NCI-H1694 treated with DMSO at 0.1 percent for 48 hours (cell line): ENCODE measurements at places on chromosomes 3 and 15.

DNA sequence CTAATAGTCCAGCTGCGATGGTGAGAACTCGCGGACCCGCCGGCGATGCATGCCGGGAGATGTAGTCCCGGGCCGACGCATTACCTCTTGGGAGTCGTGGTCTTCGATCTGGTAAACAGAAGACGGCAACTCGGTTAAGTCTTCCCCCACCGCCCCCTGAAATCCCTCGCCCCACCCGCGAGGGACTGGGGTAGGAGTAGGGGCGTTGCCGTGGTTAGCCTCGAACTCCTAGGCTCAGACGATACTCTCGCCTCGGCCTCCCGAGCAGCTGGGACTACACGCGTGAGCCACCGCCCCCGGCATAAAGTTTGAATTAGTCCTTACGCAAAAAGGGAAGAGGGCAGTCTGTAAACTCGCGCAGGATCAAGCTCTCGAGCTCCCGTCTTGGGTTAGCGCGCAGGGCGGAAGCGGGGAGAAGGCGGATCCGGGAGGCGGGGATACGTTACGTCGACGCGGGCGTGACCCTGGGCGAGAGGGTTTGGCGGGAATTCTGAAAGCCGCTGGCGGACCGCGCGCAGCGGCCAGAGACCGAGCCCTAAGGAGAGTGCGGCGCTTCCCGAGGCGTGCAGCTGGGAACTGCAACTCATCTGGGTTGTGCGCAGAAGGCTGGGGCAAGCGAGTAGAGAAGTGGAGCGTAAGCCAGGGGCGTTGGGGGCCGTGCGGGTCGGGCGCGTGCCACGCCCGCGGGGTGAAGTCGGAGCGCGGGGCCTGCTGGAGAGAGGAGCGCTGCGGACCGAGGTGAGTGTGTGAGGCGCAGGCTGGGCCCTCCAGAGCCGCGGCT lies at the start of gene RAD51:
TSS of gene RAD51 (plus strand) at position 487 of the 781 bp plus-strand sequence. CDS start 3,585 bp downstream, outside the sequence.
- DNase-seq, result peak; percentile 75

- DNase-seq, result no peak
These were observed 21.0 kb upstream of the ATG7 start for GRCh38 chr3:11250902-11251806.

- no peak for DNase-seq
These were observed 33.0 kb downstream of the LSM3 start for GRCh38 chr3:14211621-14212020.

GRCh38 chr3:172519740-172520139 lies 3.5 kb downstream of the TNFSF10 start:
- DNase-seq, result no peak

DNA sequence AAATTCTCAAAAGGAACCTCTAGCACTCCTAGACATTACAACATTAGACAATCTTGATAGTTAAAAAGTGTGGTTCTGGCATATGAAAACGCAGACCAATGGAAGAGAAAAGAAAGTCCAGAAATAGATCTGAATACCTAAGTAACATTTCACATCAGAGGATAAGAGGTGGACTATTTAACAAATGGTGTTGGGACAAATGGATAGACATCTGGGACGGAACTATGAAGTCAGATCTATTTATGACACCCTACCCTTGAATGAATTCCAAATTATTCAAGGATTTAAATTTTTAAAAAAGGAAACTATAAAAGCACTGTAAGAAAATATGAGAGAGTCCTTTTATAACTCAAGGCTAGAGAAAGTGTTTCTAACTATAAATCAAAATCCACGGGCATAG lies 111.3 kb downstream of the SCN11A start:
- DNase-seq, result no peak

GRCh38 chr3:149654188-149654601 lies 3.6 kb downstream of the WWTR1 start:
- DNase-seq, result no peak
